NCI-H1092 treated with DMSO at 0.1 percent for 48 hours (cell line): ENCODE measurements at places on chromosomes 5 and 9.

DNA sequence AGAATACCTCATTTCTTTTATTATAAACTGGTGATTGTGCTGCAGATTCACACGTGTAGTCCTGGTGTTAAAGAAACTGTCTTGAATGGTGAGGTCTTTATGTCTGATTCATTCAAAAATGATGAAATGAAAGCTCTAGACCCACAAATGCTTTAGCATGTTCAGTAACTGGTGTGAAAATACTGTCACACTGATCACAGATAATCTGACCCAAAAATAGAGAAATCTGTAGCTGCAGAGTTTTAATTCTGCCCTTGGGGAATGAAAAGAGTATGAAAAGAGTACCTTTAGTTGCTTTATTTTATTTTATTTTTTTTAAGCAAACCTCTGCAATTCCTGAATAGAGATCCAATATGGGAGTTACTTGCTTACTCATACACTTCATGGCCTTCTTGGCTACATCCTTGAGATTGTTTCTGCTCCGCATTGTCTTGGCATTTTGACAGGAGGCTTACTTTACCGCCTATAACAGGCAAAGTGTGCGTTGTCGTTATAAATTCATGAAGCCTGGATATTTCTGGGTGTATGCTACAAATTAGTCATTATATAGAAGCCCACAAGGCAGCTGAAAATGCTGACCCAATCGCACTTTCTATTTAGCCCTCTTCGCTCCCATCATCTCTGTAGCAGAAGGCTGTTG lies 2.7 kb downstream of the RGMB start:
- DNase-seq: no peak

DNA sequence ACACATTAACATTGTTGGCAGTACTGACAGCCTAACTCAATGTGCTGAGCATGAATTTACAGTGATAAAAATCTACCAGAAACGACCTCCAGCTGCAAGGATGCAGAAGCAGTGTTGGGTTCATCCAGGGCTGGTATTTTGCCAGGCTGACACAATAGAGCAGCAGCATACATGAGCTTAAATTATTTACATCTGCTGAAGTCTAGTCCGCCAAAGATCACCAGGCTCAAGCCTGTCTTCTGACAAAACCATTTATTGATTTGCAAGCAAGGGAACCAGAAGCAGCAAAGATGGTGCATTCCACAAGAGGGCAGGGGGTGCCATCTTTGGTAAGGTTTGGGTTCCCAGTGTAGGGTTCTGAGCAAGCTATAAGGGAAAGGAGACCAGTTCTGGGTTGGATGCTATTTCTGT lies 8.7 kb upstream of the C5orf34 start:
- no peak for DNase-seq

DNA sequence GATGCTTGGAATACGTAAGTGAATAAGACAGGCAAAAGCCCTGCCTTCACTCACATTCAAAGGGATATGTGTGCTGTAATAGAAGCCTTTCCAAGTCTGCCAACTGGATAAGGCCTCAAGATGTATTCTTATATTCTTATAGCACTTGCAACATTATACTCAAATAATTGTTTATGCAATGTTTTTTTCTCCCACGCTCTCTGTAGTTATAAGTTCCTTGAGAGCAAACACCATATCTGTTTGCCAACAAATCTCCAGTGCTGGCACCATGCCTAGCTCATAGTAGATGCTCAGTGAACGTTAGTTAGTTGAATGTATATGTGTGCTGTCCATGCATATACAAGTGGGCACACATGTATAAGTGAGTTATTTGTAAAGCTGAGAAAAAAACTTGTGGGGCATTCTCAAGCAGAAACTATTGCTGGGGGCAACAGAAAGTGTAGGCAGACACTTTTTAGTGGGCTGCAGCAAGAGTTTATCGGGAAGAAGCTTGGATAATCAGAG lies 125.1 kb downstream of the RPS23 start:
- no peak for DNase-seq

DNA sequence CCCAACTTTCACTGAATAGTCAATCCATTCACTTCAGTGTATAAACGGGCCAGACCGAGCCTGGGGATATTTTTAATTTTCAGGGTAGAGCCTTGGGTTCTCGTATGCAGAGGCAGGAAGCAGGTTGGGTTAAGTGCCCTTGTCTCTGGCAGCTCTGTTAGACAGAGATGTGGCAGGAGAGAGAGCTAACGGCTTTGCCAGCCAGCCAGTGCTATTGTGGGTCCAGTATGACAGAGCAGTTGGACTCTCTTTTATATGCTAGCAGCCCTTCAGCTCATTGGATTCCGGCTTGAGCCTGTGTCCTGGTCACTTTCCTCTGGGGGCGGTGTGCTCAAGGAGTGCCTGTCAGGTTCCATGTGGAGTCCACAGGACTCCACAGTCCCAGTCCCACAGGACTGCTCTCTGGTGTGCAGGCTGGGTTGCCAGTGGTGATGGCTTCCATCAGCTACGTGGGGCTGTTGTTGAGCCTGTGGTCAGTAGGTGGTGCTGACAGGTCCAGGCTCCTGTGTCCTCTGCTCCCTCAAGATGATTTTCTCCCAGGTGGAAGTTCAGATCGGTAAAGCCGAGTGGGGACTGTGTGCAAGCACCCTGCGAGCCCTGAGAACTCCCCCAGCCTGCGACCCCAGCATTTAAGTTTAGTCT lies 14.3 kb downstream of the CLTA start:
- DNase-seq: no peak

- no peak for DNase-seq
These were observed 66.3 kb upstream of the FUBP3 start for GRCh38 chr9:130513078-130513477.
